ENCODE measurements at places on chromosomes 12 and 14.

GRCh38 chr12:14993117-14993516 is 20.3 kb downstream of the PDE6H start:
- no peak for DNase-seq

GRCh38 chr14:79419571-79420327 is 791.6 kb downstream of the DIO2 start:
- DNase-seq: no peak

- no peak for DNase-seq
Observed at GRCh38 chr14:55585854-55586253, 5.8 kb downstream of the KTN1 start.

GRCh38 chr14:98903371-98903770 is 368.6 kb downstream of the BCL11B start:
- no peak for DNase-seq

- no peak for DNase-seq
Observed at GRCh38 chr14:50363714-50364111, 33.0 kb downstream of the CDKL1 start.

DNA sequence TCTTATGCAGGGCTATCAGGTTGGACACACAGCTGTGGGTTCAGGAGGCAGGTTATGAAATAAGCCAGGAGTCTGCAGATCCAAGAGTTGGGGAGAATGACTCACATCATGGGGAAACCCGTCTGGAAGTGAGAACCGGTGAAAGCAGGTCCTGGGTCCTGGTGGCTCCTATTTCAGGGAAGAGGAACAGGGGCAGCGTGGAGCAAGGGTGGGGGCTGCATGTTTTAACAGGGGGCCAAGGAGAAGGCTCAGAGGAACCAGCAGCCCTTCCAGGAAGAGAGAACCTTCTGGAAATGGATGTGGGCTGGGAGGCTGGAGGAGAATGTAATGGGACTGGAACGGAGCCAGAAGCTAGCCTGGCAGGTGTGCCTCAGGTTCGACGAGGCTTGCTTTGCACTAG is 7.8 kb upstream of the KRT74 start:
- DNase-seq: no peak

DNA sequence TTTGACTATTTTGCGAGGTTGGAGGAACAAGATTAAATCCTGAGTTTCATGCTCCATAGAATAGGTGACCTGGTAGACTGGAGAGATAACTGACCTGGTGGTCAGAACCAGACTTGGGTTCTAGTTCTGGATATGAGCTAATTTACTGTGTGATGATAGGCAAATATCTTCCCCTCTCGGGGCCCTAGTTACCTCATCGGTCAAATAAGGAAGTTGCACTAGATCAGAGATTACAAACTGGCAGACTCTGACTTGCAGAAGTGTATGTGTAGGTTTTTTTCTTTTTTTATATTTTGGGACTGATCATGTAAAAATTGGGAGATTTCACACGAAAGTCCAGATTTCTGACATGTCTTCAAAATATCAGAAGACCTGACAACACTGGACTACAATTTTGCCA is 37.0 kb downstream of the RPH3A start:
- DNase-seq: no peak

DNA sequence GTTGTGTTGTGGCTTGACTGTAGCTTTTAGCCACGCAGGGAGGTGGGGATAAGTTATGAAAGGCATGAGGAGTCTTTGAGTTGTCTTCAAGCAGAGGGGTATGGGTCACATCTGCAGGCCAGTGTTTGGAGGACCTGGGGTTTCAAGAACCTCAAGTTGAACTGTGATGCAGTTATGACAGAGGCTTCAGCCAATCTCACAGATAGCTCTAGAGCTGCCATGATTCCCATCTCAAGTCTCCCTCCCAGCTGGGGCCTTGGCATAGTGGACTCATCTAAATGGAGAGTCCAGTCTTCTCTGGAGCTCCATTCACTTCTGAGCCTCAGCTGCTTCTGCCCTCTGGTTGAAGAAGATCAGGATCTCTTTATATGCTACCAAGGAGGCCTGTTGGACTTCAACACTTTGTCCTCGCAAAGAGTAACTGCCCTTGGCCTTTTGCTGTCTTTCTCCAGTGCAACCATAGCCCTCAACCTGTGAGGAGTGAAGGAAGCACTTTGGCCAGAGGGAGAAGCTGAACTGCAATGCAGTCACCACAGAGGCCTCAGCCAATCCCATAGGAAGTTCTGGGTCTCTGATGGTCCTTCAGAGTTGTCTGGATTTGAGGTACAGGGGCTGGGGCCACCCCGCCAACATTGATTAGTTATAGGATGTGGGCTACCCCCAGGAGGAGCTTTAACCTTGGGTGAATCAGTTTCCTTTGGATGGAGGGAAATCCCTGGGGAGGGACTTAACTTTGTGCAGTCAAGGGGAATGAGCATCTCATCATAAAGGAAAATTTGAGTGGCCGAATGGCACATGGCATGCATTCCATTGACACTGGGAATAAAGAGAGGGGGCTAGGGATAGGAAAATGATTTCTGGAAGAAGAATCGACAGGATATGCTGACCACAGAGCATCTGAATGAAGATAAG is 230.5 kb downstream of the PCNX1 start:
- no peak for DNase-seq

DNA sequence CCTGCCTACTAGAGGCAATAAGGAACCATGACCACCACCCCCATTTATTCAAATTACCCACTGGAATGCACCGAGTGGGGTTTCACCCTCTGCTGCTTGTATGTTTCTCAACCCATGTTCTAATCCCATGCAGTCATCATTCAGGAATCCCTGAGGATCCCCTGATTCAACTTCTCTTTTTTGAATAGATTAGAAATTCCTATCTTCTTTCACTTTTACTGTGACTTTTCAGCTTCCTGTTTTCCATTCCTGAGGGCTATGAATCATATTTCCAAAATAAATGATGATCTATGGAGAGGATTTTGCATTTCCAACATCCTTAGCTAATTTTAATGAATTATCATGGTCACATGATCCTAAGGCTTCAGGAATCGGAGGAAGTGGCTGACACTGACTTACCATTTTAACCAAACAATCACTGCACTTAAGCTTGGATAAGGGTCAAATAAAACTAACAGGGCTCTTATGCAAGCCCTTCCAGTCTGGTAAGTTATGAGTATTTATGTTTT is 19.4 kb upstream of the P2RX4 start:
- no peak for DNase-seq
